ENCODE measurements at places on chromosomes 5 and 9.

DNA sequence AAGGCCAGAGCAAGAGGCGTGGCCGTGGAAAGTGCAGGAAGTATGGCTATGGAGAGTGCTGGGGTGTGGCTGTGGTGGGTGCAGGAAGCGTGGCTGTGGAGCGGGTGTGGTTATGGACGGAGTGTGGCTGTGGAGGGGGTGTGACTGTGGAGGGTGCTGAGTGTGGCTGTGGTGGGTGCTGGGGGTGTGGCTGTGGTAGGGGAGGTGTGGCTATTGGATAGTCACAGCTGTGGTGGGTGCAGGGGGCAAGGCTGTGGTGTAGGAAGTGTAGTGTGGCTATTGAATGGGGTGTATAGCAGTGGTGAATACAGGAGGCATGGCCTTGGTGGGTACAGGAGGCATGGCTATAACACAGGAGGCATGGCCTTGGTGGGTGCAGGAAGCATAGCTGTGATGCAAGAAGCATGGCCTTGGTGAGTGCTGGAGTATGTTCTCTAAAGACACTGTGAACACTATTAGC is 40.8 kb upstream of the SPATA31C2 start:
- DNase-seq: peak; percentile 77

GRCh38 chr9:72600671-72601070 is 79.3 kb downstream of the TMC1 start:
- DNase-seq: no peak

DNA sequence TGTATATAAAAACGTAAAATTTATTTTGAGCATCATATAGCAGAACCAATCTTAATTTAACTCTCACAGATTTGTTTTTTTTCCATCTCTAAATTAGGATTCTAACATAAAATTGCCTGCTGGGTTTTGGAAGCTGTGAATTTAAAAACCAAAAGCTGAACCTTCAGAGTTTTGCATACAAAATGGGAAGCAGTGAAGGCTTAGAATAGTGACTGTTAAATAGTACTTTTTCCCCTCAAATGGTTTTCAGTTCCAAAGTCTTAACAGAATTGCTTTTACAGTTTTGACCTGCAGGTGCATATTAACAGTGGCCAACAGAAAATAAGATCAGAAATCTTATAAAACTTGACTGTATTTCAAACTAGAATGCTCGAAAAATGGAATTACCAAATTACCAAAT is 55.1 kb upstream of the LVRN start:
- DNase-seq: no peak

DNA sequence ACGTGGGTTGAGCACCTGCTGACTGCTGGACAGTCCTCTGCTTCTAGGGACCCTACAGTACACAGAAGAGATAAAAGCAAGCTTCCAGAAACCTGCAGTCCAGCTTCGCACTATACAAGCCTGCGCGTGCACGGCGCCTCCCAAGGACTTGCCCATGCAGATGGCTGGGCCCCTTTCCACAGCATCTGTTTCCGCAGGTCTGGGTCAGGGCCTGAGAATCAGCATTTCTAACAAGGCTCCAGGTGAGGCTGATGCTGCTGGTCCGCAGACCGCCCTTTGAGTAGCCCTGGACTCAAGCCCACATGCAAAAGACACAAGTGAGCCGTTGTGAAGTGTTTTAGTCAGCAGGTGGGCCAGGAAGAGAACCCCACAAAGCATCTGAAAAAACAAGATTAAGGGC is 133.1 kb downstream of the HSD17B3 start:
- no peak for DNase-seq

- DNase-seq: no peak
Observed at GRCh38 chr9:1951446-1951845, 63.7 kb upstream of the SMARCA2 start.

DNA sequence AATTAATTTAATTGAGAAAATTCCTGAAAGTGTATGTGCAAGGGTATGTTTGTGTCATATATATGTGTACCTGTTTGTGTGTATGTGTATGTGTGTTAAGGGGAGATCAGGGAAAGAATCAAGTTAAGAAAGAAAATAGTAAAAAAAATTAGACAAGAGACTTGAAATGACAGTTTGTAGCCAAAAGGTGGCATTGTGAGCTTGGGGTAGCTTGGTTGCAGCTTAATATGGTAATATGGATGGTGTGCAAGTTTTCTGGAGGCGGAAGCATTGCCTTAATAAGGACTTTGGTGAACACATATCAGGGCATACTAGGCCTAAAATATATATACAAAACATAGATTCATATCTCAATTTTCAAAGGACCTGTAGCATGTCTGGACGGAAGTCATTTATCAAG is 129.9 kb downstream of the INSYN2B start:
- DNase-seq: no peak

- DNase-seq: no peak
Observed at GRCh38 chr5:59341760-59342159, 551.8 kb downstream of the PDE4D start.

DNA sequence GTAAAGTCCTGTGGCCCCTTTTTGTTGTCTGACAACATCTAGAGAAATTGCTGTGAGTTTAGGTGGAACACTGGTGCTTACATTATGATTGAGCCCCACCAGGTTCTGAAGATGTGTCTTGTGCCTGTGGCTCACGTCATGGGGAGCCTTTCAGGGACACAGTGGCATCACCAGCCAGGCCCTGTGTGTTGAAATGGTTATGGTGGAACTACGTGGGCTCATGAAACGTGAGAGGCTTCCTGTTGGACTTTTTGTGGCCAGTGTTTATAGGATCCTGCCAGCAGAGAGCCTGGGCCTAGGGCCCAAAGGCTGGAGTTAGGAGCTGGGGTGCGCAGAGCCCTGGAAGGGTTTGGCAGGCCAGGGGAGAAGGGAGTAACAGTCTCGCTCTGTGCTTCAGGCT is 46.8 kb downstream of the TENT4A start:
- DNase-seq: no peak

DNA sequence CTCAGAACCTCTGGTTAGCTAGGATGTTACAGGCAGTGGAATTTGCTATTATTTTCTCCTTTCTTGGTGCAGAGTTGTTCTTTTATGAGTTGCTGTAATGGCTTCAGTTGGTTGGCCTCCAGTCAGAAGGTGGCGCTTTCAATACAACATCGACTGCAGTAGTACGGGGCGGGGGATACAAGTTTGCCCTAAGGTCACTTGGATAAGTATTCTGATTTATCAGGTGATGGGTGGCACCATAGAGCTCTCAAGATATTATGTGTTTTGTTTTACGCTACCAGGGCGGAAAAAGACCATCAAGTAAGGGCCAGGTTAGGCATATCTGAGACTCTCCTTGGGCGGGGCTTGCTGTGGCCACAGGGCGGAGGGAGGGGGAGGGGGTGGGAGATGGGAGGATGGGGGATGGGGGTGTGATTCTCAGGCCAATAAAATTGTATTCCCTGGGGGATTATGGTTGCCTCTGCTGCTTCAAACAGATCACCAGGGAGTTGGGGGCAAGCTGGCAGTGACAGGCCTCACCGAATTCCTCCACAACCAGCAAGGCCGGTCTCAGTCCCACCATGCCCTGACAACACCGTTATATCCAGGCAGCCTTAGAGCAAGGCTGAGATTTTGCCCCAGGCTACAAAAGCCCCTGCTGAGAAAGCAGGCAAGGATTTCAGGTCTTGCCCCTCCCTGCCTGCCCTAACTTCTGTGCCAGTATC is 15.9 kb upstream of the RNF38 start:
- DNase-seq: no peak

DNA sequence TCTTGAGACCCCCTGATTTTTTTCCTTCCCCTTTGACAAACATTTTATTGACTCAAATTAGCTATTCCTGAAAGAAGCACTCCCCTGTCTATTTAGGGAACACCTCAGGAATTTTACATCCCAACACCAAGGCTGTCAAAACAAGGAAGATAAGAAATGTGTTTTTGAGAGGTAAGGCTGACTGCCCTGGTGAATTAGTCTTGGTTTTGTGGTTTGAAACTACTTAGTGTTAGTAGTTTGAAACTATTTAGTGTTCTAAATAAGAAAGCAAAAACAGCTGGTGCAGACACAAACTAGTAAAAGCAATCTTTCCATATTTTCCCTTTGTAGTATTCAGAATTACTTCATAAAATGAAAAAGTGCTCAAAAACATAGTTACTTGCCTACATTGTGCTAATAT is 120.7 kb downstream of the PCSK1 start:
- DNase-seq: no peak

GRCh38 chr9:130654879-130655278 is 9.5 kb upstream of the PRDM12 start:
- DNase-seq: no peak

GRCh38 chr9:135410831-135411473 is 68.6 kb upstream of the PPP1R26 start:
- DNase-seq: no peak

DNA sequence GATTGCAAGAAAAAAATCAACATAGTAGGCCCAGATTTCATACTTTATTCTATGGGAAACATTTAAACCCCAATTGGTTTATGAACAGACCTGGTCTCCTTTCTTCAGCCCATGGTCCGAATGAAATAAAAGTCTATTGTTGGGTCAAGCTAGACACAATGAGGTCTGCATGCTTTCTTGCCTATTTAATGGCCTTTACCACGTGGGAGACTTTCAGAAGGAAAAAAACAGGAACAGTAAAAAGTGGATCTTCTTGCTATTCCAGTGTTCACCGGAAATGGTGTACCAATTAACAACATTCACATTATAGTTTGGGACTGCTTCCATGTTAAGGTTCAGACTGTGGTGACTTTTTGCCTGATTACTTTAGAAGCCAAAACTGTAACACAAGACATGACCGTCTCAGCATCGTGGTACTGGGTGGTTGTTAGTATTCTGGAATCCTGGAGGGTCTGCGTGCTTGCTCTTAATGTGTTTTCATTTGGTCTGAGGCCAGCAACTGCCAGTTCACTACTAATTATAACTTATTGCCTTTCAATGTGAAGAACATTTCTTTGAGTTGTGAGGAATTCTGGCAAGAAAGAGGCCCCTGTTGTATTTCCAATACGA is 85.4 kb upstream of the PRRC1 start:
- no peak for DNase-seq

GRCh38 chr9:136204838-136205706 is at the start of gene LHX3:
LHX3 (minus strand) TSS chr9:136205128; CDS start chr9:136205012, 116 bp downstream.
- DNase-seq: no peak

DNA sequence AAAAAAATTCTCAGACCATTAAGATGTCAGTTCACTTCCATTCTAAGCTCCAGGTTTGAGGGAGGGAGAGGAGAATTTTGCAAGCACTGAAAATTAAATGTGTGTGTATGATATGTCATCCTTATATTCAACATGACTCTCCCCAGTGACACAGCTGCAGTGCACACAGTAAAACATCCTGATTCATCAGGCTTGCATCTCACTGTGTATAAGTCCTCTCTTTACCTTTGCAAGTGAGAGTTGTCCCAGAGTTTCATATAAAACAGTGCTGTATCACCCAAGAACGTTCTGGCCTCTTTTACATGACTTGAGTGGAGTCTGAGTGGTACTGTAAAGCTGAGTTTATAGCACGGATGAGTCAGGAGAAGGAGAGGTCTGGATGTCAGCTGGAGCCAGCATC is 50.0 kb downstream of the DMRT2 start:
- DNase-seq: no peak

DNA sequence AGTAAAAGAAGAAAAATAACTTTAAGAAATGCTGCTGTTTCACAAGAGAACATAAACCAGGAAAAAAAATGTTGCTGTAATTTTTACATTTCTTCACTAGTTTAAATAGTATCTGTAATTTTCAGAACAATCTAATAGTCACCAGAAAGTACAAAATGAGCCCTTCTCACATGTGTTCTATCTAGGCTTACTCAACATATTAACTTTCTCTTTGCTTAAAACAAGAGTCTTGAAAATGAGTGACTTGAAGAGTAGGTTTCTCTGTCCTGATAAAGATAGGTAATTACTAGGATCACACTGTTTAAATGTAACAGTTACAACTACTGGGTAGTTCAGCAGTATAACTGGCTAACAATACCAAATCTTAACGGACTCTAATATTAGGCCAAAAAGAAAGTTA is 37.5 kb downstream of the CLINT1 start:
- no peak for DNase-seq

DNA sequence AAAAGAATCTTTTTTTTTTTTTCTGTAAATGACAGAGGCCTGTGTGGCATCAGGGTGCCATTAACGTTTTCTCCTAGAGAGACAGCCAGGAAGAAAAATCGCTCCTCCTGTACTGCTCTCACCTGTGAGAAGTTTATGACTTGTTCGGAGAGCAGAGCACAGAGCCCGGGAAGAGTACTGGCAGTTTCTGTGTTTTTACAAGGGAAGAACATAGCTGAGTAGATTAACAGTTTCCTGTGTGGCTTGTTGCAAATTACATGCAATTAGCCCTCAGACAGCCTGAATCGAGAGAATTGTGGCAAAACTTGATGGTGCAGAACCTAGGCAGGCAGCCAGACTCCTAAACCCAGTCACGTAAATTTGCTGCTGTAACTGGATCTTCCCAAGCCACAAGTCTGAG is 32.1 kb downstream of the PRKACG start:
- DNase-seq: peak; percentile 46

DNA sequence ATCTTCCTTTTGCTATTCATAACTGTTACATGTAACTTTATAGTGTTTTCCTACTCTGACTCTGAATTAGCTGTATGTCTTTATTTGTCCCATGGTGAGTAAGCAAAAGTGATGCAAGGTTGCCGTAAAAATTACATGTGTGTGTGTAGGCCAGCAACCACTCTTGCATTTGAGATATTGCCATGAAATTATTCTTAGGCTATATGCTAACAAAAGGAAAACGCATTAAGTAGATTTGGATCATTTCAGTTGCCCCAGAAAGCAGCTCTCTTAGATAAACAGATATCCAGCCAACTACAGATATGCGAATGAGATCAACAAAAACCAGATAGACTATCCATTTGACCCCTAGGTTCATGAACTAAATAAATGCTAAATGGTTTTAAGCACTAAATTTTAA is 73.6 kb downstream of the CYLC2 start:
- no peak for DNase-seq

GRCh38 chr5:113778147-113778546 is 264.7 kb downstream of the YTHDC2 start:
- DNase-seq: no peak

DNA sequence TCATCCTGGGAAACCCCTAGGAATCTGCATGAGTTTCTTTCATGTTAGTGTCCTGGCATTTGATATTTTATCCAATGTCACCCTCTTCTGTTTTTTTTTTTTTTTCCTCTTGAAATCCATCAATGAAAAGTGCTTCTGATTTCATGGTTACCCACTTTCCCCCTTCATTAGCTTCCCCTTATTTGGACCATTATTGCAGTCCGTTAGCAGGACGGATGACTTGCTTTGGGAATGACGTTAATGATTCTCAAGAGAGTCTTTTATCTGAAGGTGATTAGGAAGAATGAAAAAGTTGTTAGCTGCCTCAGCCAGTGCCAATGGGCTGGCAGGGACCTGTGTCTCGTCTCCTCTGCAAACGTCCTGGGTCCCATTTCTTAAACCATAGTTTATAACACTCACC is 134.7 kb downstream of the SEMA6A start:
- no peak for DNase-seq

GRCh38 chr9:72935595-72935994 is 17.3 kb downstream of the ALDH1A1 start:
- DNase-seq: no peak

GRCh38 chr9:93645921-93646639 is 69.7 kb downstream of the PHF2 start:
- DNase-seq: peak; percentile 22

All from mucosa of descending colon (tissue), 3 donors.